ENCODE measurements at places on chromosomes 5 and 9.

- H3K27ac ChIP-seq = no peak overlapping the region
These were observed 11.1 kb downstream of the GLIPR2 start for GRCh38 chr9:36147441-36148175.

GRCh38 chr9:111783857-111784256 is 10.9 kb downstream of the SHOC1 start:
- DNase-seq = no peak
- no peak overlapping the region for H3K4me3 ChIP-seq
- no peak overlapping the region for H3K27ac ChIP-seq
- H3K4me1 ChIP-seq = no peaks in the 10 kb centered on the region
- H3K36me3 ChIP-seq = no peaks in the 10 kb centered on the region
- H3K27me3 ChIP-seq = no peaks in the 10 kb centered on the region

DNA sequence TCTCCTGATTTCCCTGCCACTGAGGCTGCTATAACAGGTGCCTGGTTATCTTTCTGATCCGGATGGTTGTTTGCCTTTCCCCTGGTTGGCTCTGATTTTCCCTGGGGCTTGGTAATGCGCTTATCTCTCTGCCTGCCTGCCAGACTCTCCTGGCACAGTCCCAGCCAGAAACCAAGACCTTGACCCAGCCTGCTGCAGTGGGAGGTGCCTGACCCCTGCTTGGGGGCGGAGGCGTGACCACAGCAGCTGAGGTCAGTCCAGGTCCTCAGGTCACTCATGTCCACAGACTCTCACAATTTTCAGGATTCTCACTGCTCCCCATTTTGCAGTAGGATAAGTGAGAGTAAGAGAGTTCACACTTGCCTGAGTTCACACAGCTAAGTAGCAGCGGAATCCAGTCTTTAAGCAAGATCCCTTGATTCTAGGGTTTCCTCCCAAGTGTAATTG is 24.4 kb upstream of the SYNPO start:
- H3K27ac ChIP-seq = peak overlapping the region; percentile 97
- H3K4me3 ChIP-seq = no peak overlapping the region
- peaks cover 89% of the 10 kb centered on the region for H3K4me1 ChIP-seq
- H3K27me3 ChIP-seq = no peaks in the 10 kb centered on the region
- no peak for DNase-seq

- no peaks in the 10 kb centered on the region for H3K4me1 ChIP-seq
- H3K36me3 ChIP-seq = no peaks in the 10 kb centered on the region
- no peak for DNase-seq
These were observed 4.9 kb upstream of the IL4 start for GRCh38 chr5:132668706-132669454.

- no peaks in the 10 kb centered on the region for H3K36me3 ChIP-seq
- H3K27me3 ChIP-seq = no peaks in the 10 kb centered on the region
These were observed 136.6 kb upstream of the STC2 start for GRCh38 chr5:173464813-173465212.

DNA sequence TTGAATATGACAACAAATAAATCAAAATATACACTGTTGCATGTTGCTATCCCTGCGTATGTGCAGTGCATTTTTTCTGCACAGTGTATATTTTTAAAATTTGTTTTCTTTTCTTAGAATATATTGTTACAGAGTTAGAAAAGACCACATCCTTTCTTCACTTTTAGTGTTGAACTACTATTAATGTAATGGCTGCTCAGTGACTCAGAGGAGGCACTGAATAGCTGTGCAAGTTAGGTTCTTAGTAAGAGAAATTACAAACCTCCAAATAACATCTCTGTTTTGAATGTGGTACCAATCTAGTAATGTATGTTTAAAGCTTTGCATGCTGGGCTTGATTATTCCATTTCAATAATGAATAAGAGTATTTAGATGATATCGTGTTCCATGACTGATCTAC is 208.9 kb upstream of the PRR16 start:
- no peaks in the 10 kb centered on the region for H3K4me1 ChIP-seq
- no peak overlapping the region for H3K4me3 ChIP-seq
- H3K36me3 ChIP-seq = no peaks in the 10 kb centered on the region
- H3K27ac ChIP-seq = no peak overlapping the region

Data from gastrocnemius medialis (tissue), 4 donors.